ENCODE measurements at places on chromosomes 12 and 14.

- DNase-seq: no peak
Measured at GRCh38 chr12:121223292-121224285, 13.7 kb downstream of the P2RX4 start.

DNA sequence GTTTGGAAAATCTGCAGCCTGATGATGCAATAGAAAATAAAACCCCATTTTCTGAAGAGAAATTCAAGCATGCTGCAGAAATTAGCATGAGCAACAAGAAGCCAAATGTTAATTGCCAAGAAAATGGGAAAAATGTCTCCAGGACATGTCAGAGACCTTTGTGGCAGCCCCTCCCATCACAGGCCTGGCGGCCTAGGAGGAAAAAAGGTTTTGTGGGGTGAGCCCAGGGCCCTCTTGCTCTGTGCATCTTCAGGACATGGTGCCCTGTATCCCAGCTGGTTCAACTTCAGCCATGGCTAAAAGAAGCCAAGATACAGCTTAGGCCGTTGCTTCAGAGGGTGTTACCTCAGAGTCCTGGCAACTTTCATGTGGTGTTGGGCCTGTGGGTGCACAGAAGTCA lies 775.5 kb upstream of the SEL1L start:
- no peak for DNase-seq

- DNase-seq: no peak
Measured at GRCh38 chr12:103680591-103681141, 93.6 kb downstream of the STAB2 start.

DNA sequence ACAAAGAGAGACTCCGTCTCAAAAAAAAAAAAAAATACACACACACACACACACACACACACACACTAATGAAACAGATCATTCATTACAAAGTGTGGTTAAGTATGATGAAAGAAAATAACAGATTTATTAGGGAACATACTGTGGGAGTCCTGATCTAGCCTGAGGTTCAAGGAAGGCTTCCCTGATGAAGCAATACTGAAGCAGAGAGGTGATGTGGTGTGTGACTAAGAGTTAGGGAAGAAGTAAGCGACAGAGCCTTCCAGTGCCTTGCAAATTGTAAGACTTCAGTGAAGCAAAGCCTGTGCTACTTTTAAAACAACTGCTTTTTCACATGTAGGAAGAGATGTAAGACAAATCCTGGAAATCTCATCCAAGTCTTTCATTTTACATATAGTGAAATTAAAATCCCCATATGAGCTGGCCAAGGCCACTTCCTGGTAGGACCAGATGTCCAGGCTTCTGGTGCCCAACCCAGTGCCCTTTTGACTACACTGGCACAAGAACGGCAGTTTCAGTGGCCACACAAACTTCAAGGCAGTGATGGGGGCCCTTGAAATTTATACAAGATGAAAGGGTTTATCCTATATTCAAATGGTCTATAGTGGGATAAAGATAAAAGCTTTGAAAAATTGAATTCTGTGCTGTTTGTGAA lies 86.2 kb downstream of the STON2 start:
- DNase-seq: no peak

GRCh38 chr12:30691122-30691879 lies 4.4 kb downstream of the IPO8 start:
- no peak for DNase-seq

DNA sequence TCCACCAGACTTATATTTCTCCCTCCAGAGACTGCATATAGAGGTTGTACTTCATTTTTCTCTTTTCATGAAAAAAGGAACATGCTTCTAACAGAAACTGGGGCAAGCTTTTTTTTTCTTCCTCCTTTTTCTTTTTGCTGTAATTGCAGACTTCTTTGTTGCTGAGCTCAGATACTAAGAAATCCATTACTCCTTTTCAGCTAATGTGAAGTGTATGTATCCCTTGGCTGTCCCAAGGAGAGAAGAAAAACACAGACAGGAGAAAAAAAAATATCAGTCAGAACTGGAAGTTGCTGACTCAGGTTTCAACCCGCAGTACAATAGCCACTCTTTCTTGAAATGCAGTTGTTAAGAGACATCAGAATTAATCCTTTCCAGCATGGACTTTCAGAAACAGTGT lies 1248.4 kb downstream of the LRFN5 start:
- no peak for DNase-seq

GRCh38 chr12:85060916-85061315 lies 24.8 kb downstream of the LRRIQ1 start:
- DNase-seq: no peak

DNA sequence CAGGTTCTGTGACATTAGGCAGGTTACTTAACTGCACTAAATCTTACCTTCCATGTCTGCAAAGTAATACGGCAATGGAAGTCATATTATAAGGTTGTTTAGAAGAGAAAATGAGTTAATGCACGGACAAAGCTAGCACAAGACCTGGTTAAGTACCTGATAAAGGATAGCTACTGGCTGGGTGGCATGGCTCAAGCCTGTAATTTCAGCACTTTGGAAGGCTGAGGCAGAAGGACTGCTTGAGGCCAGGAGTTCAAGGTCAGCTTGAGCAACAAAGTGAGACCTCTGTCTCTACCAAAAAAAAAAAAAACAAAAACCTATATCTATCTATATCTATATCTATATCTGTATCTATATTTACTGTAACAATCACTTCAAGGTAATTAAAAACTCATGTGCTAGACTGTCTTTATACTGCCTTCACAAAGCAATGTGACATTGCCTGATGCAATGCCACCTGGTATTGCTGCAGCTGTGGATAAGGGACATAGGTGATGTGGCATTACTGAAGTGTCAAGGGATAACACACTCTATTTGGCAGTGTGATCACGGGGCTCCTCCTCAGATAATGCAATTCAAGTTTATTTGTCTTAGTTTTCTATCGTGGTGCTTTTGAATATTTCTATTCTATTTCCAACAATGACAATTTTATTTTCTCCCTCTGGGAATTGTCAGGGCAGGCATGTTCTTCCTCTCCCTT lies 107.1 kb downstream of the PAX9 start:
- no peak for DNase-seq

GRCh38 chr14:101426466-101426865 lies 134.8 kb upstream of the DIO3 start:
- no peak for DNase-seq

DNA sequence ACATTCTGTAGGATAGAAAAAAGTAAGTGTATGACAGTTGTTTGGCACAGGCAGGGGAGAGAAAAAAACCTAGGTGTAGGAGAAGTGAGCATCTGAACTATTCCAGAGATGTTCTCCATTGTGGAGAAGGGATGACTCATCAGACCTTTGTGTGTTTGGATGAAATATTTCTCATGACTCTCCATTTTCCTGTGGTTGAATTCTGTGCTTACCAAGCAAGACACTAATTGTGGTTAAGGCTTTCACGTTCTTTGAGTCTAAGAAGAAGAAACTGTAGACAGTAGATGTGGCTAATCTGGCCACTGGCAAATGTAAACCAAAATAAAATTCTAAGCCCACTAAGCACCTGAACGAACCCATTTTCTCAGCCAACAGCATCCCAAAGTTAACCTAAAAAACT lies 107.9 kb upstream of the GZMB start:
- DNase-seq: no peak

DNA sequence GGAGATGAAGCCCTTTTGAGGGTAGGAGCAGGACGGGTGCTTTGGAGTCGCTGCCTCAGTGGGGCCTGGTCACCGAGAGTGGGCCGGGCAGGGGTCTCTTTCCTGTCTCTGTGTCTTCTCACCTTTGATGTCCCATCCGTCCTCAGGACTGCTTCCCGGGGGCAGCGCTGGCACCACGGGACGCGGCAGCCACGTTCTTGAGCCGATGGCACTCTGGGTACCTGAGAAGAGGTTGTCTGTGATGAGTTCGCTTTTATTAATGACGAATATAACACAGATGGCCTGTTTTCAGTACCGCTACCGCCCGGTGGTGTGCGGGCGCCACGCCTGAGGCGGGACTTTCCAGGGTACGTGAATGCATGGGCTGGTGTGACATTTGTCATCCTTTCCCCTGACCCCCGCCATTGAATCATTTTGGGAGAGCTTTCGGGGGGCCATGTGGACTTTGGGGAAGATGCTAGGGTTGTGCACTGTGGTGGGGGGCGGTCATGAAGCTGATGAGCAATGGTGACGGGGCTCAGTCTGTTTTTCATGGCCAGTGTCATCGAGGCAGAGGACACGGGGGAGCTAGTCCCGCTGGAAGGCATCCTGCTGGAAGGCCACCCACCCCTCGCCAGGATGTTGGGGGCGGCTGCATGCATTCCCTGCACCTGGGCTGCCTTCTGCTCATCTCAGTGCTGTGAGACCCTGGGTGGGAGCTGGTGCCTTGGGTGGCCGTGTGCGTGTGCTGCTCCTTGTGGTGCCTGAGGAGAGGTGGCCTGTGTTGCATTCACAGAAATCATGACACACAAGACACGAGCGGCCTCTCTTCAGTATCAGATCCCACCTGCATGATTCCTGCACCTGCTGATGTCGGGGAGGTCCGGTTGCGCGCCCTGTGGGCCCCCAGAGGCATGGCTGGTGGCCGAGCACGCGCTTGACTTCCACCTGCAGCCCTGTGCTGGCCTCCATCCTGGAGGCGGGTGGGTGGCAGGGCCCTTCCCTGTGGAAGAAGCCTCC lies 162.5 kb upstream of the RTL1 start:
- no peak for DNase-seq

Data from stimulated activated CD8-positive, alpha-beta memory T cell treated with anti-CD3 and anti-CD28 coated beads, Interleukin-4, amount 100 ng/mL, for 4 hours (primary cell).